NCI-H748 treated with DMSO at 0.1 percent for 48 hours (cell line): ENCODE measurements at places on chromosomes 1 and 21.

DNA sequence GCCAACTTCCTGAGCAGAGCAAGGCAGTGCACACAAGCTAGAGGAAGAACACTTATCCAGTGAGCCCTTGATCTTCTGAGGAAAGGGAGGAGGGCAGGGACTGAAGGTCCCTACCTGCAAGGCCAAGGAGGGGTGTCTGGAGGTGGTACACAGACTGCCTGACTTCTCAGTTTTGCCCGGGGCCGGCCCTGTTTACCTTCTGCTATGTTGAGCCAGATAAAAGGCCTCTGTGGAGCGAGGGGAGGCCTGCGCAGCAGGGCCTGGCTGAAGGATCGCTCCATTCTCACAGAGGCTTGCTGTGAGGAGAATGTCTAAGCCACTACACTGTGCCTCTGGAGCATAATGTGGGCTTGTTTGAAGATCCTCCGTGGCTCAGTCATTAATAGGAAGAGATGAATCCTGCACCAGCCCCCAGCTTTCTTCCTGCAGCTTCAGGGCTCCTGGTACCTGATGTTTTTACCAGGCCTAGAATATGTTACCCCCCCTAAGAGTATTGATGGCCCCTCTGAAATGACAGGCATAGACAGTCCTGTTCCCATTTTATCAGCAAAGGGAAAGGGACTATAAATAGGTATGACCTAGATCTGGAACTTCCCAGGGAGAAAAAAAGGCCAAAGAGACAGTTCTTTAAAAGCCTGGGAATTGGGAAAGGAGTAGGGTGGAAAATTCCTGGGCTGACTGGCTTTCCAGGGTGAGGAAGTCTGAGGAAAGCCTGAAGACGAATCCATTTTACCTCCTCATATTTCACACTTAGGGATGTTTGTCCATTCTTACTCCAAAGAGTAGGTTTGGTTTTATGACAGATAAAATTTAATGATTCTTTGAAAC lies 4.7 kb downstream of the POGK start:
- DNase-seq: no peak

GRCh38 chr1:206663832-206664652 lies 20.7 kb upstream of the MAPKAPK2 start:
- peak; percentile 39 for DNase-seq

GRCh38 chr1:177017287-177017852 lies 147.1 kb downstream of the ASTN1 start:
- no peak for DNase-seq

DNA sequence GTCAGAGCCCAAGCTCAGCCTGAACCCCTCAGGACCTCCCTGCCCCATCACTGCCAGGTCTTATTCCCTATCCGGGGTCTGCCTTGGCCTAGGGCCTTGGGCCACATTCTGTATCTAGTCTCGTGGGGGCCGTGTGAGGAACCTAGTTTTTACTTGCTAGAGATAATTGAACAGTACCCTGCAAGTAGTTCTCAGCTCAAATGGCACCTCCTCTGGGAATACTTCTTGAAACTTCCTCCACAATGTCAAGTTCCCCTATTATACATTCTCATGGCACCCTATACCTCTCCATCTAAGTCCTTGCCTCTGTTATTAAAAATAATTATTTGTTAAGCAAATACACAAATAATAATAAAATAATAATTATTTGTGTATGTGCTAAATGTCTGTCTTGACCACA lies 32.9 kb upstream of the CSF1 start:
- DNase-seq: no peak

- no peak for DNase-seq
Measured at GRCh38 chr1:66359269-66359668, 174.7 kb upstream of the SGIP1 start.

- no peak for DNase-seq
Measured at GRCh38 chr1:209059376-209059775, 524.1 kb upstream of the CAMK1G start.

GRCh38 chr21:36615274-36615964 lies 83.5 kb upstream of the SIM2 start:
- DNase-seq: no peak

DNA sequence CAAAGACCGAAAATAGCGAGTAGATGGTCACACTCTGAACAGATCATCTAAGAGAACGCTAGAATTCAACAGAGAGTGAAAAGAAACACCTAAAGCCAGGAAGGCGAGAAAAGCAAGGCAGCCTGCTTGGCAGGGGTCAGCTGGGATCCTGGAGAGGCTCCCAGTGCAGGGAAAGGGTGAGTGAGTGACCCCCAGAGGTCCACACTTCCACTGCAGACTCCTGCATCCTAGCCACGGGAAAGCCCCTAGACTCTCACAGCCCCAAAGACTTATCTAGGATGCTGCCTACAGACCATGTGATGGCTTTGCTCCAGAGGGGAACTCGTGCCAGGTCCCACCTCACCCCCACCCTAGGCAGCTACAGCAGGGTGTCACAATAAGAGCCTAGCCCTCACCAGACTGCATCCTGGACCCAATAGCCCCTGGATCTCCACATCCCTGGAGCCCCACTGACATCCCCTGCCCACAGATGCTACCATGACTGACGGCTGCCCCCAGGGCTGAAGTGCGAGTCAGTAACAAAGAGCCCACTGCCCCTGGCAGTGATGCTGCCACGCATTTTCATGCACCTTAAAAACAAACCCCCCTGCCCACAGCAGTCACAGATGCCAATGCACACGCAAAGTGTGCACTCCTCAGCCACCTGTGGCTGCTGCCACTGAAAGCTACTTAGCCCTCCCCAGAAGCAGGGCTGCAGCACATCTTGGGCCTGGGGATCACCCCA lies 62.2 kb downstream of the PSMG1 start:
- DNase-seq: no peak

- no peak for DNase-seq
Measured at GRCh38 chr1:39733161-39733560, 5.5 kb upstream of the PPIE start.

DNA sequence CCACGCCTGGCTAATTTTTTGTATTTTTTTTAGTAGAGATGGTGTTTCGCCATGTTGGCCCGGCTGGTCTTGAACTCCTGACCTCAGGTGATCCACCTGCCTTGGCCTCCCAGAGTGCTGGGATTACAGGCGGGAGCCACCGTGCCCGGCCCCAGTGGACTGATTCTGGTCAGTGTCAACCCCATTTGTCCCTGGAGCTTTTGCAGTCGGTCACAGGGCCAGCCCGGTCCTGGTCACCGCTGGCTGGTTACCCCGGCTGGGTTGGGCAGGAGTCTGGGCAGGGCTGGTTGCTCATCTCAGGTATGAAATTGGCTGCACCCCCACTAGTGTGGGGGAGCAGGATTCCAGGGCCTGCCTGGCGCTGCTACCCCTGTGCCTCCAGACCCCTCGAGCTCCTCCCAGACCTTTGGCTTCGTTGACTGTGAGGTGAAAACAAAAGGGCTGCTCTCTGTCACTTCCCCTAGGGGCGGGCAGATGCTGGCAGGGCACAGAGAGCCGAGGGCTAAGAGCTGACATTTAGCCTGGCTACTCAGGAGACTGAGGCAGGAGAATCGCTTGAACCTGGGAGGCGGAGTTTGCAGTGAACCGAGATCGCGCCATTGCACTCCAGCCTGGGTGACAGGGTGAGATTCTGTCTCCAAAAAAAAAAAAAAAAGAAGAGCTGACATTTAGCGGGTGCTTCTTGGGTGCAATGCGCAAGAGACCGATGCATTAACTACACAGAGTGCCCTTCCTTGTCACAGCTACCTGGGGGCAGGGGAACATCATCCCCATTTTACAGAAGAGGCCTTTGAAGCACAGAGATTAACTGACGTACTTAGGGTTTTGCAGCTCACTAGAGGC lies 10.6 kb downstream of the TNFRSF1B start:
- no peak for DNase-seq

GRCh38 chr1:227234998-227235405 lies 83.3 kb downstream of the CDC42BPA start:
- DNase-seq: no peak
